T-helper 9 cell (primary cell): ENCODE measurements at places on chromosomes 7 and 10.

- DNase-seq: no peak
These were observed 7.0 kb upstream of the DNAJC1 start for GRCh38 chr10:22010539-22010938.

DNA sequence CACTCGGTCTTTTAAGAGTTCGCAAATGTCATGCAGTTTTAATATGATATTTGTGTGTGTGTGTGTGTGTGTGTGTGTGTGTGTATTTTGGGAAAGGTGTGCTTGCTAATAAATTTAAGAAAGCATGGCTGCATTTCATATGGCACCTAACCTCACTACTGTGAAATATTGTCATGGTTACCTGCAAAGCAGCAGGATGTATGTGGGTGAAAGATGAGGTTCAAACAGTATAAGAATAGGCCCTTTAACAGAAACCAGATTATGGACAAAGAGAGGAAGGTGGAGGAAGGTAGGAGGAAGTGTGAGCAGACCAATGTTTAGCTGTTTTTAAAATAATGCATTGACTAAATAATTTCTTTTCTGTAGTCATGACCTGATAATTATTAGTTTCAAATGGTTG is 73.5 kb upstream of the CACNA2D1 start:
- DNase-seq: no peak

DNA sequence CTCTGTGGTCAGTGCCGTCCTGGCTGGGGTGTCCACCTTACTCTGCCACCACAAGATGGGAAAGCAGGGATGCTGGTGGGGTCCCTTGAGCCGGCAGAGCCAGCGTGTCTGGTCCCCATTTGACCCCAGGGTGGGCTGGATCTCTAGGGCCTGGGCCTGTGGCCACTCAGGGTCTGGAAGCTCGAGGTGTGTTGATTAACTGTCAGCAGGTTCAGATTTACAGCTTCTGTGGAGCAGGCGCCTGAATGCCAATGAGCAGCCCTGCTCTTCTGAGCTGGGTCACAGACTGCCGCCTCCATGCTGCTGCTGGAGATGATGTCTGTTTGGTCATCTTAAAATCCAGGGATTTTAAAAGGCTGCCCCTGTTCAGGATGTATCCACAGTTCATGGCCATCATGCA is 11.3 kb upstream of the DPYSL4 start:
- no peak for DNase-seq

GRCh38 chr7:32479574-32480200 is 10.5 kb downstream of the LSM5 start:
- no peak for DNase-seq

DNA sequence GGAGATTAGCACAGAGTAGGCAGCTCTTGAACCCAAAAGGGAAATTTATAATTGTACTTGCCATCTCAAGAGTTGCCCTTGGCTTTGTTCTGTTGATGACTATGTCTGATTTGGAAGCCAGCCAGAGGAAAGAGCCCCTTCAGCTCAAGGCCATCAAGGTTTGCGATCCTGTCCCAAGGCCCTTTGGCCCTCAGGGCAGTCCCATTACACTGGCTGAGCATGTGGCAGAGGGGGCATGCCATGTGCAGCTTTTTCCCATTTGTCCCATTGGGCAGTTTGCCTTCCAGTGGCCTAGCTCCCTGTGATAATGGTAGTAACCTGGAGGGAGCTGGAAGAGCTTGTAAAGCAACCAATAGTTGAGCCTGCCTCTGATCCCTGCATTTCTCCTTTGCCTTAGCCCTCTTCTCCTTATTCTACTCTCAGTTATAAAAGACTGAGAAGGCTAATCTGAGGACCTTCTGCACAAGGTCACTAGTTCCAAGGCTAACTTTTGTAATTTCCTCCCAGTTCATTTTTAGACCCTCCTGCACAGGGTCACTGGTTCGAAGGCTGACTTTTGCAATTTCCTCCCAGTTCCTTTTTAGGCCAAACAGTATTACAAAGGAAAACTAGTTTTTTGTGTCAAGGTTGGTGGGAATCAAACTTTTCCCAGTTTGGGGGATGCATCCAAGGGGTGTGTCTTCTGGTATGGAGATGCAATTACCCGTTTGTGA is 31.0 kb upstream of the ARHGAP12 start:
- no peak for DNase-seq

GRCh38 chr10:98255146-98255877 is 12.7 kb downstream of the LOXL4 start:
- no peak for DNase-seq

GRCh38 chr7:69967689-69968450 is 369.6 kb downstream of the AUTS2 start:
- DNase-seq: no peak

DNA sequence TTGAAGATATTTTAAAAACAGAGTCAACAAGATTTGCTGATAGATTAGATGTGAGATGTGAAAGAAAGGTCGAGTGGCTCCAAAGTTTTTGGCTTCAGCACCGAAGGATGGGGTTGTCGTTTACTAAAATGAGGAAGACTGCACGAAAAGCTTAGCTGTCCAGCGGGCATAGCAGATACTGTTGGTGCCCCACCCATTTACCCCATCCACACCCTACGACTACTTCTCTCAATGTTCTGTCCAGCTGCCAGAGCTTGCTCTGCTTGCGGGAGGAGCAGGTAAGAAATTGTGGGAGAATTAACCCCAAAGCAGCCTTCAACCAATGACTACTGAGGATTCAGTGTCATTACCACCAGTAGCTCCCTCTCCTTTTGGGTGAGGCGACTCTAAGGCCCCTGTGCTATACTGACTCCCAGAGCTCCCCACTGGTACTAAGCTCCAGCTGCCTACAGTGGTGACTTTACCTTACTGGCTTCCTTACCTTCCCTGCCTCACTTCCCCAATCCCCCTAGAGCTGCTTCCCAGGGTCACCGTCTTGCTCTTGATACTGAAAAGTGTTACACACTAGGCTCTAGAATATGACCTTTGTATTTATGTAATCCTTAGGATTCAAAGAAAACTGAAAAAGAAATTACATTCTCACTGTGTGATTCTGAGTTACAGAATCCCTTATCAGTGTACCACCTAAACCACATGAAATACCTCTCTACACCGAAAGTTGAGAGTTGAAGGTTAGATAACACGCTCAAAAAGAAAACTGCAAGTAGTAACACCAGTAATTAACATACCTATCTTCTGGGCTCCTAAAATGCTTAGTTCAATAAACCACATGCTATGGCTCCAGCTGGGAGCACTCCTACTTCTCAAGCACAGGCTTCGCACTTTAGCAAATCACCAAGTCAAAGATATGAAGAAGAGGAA is 22.3 kb downstream of the CACUL1 start:
- no peak for DNase-seq

DNA sequence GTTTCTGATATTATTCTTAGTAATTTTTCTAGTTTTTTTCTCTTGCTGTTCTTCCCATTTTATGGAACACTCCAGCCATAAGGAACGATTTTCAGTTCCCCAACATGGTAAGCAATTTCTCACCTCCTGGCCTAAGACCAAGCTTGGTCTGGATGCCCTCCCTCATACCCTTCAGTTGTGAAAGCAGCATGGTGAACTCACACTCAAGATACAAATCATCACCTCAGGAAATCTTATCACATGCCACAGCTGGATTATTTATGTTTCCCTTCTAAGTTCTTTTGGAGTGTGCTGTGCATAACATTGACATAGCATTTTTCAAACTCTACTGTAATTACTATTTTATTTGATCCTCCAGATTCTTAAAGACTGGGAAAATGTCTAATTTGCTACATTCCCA is 216.6 kb downstream of the AGMO start:
- DNase-seq: no peak

GRCh38 chr10:32112055-32112454 is 55.8 kb upstream of the KIF5B start:
- no peak for DNase-seq

DNA sequence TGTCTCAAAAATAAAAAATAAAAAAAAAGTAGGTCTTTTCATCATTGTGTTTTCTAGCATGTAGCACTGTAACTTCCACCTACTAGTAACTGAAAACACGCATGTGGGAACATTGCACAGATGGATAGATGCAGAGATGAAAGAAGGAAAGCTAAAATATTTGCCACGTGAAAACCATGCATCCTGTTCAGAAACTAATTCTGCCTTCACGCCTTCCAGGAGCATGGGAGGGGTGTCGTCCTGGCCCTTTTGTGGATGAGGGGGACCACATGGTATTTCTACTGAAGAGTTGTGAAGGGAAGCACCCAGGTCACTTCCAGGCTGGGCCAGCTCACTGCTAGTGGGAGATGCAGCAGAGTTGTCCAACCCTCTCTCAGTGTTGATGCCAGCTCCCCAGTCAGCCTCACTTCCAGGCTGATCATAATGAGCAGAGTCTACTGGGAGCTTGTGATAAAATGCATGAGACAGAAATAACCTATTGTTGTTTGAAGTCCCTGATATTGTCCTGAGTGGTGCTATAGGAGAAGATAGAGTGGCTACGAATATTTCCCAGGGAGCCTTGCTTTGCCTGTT is 287.1 kb upstream of the CELF2 start:
- DNase-seq: no peak

DNA sequence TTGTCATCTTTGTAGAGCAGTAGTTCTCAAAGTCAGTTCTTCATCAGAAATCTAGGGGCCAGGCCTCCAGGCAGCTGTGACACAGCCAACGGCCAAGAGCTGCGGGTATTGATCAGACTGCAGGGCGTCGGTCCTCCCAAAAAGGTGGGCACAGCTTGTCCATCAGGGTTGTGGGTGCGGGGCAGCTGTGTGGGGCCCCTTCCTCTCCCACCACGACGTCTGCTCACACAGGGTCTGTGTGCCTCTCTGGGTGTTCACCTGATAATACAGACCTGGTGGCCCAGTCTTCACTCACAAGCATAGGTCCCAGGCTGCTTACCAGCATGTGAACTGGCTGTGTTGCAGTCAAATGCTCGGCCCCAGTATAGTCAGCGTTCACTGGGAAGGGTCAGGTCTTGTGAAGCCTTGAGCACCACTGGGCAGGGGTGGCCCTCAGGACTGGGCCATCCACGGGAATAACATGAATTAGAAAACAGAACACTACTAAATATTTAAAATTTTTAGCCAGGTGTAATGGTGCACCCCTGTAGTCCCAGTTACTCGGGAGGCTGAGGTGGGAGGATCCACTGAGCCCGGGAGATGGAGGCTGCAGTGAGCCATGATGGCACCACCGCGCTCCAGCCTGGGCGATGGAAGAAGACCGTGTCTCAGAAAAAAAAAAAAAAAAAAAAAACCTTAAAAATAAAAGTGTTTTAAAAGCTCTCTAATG is 102.8 kb upstream of the DIP2C start:
- DNase-seq: no peak

- DNase-seq: no peak
These were observed 46.8 kb downstream of the TBXAS1 start for GRCh38 chr7:139875821-139876241.
